ENCODE measurements at places on chromosomes 12 and 14. TPM values are rescaled to one million over a fixed set of nuclear protein-coding genes. Genes with fewer than 3 reads are reported as not detected.

Gene TTC7B
- total RNA-seq = 19.0 TPM

Gene KRT83
- total RNA-seq = not detected

DNA sequence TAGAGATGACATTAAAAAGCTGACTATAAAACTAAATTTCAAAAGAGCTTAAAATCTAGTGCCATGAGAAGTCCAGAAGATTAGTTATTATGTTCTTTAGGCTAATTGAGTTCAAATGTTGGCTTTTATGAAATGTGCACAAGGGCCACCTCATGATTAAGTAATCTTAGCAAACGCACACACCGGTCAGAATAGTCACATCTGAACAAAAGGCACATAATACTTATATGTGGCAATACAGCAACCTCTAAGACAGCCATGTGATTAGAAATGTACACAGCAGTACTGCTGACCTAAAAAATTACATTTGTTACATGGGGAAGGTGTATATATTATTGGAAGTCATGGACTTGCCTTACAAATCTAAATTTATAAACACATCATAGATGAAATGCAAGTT is 344.7 kb upstream of the GARIN6 start:
- DNase-seq = no peak

DNA sequence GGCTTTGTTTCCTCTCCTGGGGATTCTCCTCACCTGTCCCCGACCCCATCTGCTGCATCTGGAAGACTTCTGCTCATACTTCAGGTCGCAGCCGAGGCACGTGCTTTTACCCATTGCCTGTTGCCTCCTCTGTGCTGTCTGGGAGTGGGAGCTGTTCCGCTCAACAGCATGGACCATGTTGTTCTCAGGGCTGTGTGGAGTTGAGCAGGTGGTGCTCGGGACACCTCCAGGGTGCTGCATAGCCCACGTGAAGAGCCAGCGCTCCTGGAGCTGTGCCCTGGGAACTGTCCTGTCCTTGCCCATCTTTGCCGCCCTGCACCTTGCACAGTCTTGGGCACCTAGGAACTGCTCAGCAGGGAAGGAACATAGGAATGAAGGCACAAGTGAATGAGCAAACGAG is 62.4 kb downstream of the IQSEC3 start:
- no peak for DNase-seq

DNA sequence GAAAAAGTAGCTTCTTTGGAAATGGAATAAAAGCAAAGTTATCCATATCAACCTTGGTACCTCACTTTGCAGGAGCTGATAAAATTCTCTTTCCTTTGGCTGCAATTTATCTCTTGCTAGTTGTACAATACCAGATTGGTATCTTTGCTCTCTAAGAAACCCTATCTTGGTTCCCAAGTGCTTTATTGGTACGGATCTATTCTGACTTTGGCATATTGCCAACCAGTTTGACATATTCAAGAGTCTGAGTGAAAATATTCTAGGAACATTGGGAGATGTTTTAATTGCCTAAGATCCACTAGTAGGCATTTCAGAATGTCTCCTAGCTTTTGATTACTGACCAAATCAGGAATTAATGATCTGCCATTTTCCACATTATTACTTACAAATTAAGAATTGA is 167.2 kb upstream of the ATP2B1 start:
- DNase-seq = no peak
